ENCODE measurements at places on chromosomes 7 and 10. TPM values are rescaled to one million over a fixed set of nuclear protein-coding genes. Genes with fewer than 3 reads are reported as not detected.
A peak's percentile ranks its signal among the peaks of the same experiment; 100 is the strongest.

GRCh38 chr10:98589007-98589406 is 142.3 kb upstream of the HPS1 start:
- no peak for DNase-seq

Gene CPA2
- 0.44 TPM for total RNA-seq

Gene TRIM8
- 35.2 TPM for total RNA-seq

- DNase-seq: no peak
Observed at GRCh38 chr10:131490991-131491594, 179.6 kb upstream of the TCERG1L start.

DNA sequence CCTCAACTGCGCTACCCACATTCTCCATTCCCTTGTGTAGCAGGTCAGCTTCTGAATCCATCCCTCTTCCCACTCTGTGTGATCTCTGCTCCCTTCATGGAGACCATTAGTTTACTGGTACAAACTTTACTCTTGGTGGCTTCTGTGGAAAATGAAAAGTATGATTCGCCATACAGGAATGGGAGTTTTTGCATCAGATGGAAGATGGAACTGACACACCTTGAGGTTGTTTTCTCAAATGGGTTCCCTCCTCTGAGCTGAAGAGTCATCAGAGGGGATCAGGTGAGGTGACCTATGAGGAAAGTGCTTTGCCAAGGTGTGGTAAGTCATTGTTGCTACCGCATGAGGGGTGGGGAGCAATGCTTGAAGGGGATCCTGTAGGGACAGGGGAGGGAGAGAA is 266.8 kb downstream of the INHBA start:
- no peak for DNase-seq

Gene OPN4
- 0.04 TPM for total RNA-seq

DNA sequence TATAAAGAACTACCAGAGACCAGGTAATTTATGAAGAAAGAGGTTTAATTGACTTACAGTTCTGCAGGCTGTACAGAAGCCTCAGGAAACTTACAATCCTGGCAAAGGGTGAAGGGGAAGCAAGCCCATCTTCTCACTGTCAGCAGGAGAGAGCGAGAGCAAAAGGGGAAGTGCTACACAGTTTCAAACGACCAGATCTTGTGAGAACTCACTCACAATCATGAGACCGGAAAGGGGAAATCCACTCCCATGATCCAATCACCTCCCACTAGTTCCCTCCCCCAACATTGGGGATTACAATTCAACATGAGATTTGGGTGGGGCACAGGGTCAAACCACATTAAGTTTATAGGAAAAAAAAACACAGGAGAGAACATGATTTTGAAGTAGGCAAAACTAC is 222.1 kb upstream of the SHH start:
- DNase-seq: peak; percentile 18

Gene GRM3
- total RNA-seq: 0.04 TPM

Gene IDI2
- total RNA-seq: not detected

Gene EBF3
- 33.6 TPM for total RNA-seq

- DNase-seq: no peak
Observed at GRCh38 chr10:72477463-72477862, 122.7 kb upstream of the DNAJB12 start.

GRCh38 chr10:68781613-68782574 is 45.4 kb upstream of the STOX1 start:
- DNase-seq: no peak

DNA sequence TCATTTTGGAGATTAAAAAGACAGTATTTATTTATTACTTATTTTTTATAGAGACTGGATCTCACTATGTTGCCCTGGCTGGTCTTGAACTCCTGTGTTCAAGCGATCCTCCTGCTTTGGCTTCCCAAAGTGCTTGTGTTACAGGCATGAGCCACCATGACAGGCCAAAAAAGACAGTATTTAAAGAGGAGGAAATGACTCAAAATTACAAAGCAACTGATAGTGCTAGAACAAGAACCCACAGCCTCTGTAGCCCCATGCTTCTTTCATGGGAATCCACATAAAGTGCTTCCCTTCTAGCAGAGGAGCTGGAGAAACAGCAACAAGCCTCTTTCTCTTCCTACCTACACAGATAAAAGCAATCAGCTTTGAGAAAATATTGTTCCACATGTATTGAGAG is 230.7 kb upstream of the PODXL start:
- DNase-seq: no peak

DNA sequence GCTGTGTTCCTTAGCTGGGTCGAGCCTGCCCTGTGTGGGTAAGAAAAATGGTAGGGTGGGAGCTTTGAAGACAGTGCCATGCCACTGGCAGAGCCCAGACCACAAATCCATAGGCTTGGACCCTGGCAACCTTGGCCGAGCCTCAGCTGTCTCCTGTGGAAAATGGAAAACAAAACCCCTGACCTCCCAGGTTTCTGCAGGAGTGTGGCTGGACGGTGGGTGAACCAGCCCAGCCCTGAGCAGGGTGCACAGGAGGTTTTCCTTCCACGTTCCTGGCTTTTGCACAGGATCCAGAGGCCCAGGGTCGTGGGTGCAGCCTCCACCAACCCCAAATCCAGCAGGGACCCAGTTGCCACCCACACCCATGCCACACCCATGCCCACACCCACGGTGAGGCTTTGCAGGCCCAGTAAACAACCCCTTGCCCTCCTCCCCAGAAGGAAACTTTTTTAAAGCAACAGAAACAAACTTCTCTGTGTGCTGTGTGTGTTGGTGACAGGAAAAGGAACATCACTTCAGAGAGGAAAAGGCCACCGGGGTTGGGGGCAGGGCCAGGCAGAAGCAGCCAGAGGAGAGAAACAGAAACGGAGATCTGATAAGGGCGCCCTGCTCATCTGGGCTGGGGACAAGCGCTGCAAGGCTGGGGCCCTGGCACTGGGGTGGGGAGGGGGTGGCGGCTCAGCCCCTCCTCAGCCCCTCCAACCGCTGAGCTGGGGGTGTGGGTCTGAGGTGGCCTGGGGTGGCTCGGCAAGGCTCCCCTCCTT is 20.7 kb upstream of the ZMIZ1 start:
- DNase-seq: peak; percentile 36

DNA sequence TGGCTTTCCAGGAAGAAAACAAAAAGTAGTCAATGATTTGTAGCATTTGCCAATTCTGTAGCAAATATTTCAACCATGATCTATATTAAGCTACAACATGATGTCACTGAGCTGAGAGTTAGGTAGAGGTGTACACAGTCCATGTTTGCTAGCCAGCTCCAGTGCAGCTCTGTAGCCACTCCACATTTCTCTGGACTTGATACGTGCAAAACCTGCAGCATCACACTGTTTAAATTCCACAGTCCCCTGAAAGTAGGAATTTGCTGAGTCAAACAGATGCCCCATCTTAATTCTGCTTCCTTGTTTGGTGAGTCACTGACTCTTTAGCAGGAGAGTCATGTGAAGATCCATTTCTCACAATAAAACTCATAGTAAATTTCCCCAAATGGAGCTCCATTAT is 89.8 kb upstream of the LRRTM3 start:
- DNase-seq: no peak

Gene MET
- 19.6 TPM for total RNA-seq

Gene PODXL
- total RNA-seq: 35.5 TPM

Gene NCF1
- total RNA-seq: 0.66 TPM

Measured in muscle of leg (tissue), 16 donors.